ENCODE measurements at places on chromosomes 2 and 18.

- DNase-seq, result no peak
Measured at GRCh38 chr2:35443087-35443486, 912.5 kb upstream of the CRIM1 start.

DNA sequence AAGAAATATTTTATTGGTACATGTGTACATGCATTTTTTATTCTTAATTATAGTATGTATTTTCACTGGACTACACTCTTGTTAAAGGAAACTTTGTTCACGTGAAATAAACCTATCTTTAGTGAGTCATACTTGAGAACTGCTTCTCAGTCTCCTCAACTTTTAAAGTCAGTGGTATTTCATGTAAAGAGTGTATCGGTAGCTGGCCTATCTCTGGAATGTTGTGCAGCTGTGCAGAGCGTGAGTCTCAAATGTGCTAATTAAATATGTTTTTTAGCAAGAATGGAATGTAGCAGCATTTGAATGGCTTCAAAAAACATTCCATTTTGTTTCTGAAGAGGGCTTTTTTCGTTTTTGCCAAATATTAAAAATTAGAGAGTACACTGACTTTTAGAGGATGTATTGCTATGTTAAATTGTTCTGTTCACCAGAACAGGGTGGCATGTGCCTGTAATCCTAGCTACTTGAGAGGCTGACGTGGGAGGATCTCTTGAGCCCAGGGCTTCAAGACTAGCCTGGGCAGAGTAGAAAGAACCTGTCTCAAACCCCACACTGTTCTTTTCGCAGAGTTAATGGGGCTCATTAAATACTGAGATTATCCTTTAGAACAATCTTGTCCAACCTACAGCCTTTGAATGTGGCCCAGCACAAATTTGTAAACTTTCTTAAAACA is 14.3 kb downstream of the SPTBN1 start:
- DNase-seq, result no peak

DNA sequence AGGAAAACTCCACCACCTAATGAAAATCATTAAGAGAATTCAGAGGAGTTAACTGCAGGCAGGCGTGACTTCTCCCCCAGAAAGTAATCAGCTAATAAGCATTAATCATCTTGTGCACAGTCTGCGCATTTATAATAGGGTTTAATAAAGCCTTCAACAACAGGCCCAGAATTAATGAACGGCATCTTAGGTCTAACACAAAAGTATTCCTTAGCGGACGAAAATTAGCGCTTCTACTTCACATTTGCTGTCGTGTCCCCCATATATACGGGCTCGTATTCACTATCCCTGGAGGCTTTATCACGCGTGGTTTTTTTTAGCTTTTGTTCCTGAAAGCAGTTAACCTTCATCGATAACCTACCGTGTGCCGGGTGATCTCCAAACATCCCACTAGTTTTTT is 1.8 kb downstream of the ATP8B1 start:
- no peak for DNase-seq

GRCh38 chr18:55105873-55106272 is 146.6 kb upstream of the CCDC68 start:
- no peak for DNase-seq

GRCh38 chr2:10239561-10239967 is 63.1 kb upstream of the HPCAL1 start:
- no peak for DNase-seq
